ENCODE measurements at places on chromosomes 13 and 19. TPM values are rescaled to one million over a fixed set of nuclear protein-coding genes. Genes with fewer than 3 reads are reported as not detected.

DNA sequence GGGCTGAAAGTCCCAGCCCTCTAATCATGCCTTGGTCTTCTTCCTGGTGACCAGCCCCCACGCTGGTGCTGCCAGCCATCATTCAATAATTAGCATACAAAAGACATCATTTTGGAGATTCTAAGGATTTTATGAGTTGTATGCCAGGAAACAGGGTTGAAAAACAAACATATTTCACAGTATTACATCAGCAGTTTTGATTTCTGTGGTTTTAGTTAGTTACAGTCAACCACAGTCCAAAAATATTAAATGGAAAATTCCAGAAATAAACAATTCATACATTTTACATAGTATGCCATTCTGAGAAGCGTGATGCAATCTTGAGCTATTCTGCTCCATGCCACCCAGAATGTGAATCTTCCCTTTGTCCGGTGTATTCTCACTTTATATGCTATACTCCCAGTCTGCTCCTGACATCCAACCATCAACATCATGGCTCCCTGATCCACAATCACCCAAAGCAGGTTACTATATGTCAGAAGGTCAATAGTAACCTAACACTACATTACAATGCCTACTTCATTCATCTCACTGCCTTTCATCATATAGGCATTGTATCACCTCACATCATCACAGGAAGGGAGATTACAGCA lies 49.2 kb downstream of the STOML3 start:
- no peak for DNase-seq

DNA sequence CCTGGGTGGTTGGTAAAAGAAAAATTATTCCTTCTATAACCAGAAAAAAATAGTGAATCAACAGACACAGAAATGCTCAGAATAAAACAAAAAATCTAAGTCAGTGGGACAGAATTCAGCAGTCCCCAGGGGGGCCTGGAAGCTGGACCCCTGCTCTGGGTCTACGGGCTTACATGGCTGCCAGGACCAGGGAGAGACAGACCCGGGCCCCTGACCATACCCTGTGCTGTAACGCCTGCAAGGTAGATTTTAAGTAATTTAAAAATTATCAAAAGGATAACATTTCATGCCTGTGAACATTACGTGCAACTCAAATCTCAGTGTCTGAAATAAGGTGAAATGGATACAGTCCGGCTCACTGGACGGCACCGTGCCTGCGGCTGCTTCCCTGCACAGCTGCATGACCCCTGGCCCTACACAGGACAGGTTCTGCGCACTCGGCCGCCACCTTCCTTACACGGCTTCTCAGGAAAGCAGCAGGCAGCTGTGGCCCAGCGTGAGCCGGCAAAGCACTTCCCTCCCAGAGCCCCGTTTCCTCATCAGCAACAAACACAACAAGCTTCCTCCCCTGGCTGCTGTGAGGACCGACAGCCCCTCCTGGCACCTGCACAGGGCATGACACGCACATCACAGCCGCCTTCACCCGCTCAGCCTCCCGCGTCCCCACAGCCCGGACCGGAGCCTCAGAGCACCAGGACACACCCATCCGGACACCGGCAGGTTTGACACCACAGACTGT lies 22.2 kb downstream of the RASA3 start:
- DNase-seq, result no peak

- DNase-seq, result no peak
Measured at GRCh38 chr13:46530084-46530935, 22.7 kb upstream of the LRCH1 start.

- DNase-seq, result no peak
Measured at GRCh38 chr19:11843722-11844121, 4.8 kb upstream of the ZNF439 start.

Gene APOE
- 41.6 TPM for polyA plus RNA-seq
